Hair follicle dermal papilla cell (primary cell): ENCODE measurements at places on chromosomes 1 and 21. TPM values are rescaled to one million over a fixed set of nuclear protein-coding genes. Genes with fewer than 3 reads are reported as not detected.

Gene PEAR1
- total RNA-seq, result 4.3 and 5.0 TPM in 2 replicates

Gene KRTAP7-1
- total RNA-seq, result not detected in 2 replicates

Gene C1orf167
- total RNA-seq, result 0.32 TPM in 1 of 2 replicates, not detected in the other

Gene CD52
- total RNA-seq, result not detected in 2 replicates

Gene GNAI3
- total RNA-seq, result 12.9 and 14.3 TPM in 2 replicates

Gene PGBD5
- 0.12 and 0.16 TPM in 2 replicates for total RNA-seq

Gene PTCH2
- total RNA-seq, result 0.24 and 0.32 TPM in 2 replicates

Gene SPRR2A
- total RNA-seq, result not detected in 2 replicates

Gene ANXA9
- total RNA-seq, result 0.16 TPM in 1 of 2 replicates, not detected in the other

Gene JAM2
- total RNA-seq, result 14.7 and 16.2 TPM in 2 replicates

Gene OR2M3
- under 0.01 and 0.12 TPM in 2 replicates for total RNA-seq

Gene IL20
- not detected in 2 replicates for total RNA-seq
